M059J (cell line): ENCODE measurements at places on chromosomes 2 and 18. TPM values are rescaled to one million over a fixed set of nuclear protein-coding genes. Genes with fewer than 3 reads are reported as not detected.

REG1A gene
- total RNA-seq: not detected in 2 replicates

DRC1 gene
- total RNA-seq: not detected in 2 replicates

TMEM182 gene
- total RNA-seq: 5.5 and 11.1 TPM in 2 replicates

GRCh38 chr2:1455466-1455865, 42.2 kb downstream of the TPO start:
- DNase-seq: peak; percentile 34

DNA sequence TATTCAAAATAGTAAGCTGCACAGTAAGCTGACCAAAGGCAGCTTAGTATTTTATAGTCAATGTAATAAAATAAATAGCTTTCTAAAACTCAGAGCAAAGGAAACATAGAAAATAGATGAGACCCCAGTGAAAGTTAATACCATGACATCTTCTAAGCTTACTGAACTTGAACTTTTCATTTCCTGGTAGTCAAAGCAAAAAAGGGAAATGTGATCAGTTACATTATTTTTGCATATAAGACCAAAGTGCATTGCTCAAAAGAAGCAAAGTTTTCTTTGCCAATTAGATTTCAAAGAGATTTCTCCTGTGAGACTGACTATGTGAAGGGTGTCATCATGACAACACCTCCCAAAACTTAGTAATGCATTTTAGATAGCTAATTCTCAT, 70.2 kb downstream of the MYO1B start:
- no peak for DNase-seq

DNA sequence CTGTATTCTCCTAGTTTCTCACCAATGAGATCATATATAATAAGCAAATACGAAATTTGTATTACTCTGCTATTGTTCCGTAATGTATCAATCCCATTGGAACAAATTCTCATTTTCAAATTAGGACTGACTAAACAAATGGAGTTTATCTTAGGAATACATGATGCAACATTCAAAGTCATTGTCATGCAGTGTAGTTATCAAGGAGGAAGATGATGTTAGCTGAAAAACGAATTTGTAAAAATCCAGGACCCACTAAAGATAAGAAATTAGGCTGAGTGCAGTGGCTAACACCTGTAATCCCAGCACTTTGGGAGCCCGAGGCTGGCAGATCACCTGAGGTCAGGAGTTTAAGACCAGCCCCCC, 14.9 kb downstream of the SEPTIN2 start:
- DNase-seq: no peak

- DNase-seq: no peak
Measured at GRCh38 chr2:129170570-129170969, 808.9 kb upstream of the RAB6C start.

DNA sequence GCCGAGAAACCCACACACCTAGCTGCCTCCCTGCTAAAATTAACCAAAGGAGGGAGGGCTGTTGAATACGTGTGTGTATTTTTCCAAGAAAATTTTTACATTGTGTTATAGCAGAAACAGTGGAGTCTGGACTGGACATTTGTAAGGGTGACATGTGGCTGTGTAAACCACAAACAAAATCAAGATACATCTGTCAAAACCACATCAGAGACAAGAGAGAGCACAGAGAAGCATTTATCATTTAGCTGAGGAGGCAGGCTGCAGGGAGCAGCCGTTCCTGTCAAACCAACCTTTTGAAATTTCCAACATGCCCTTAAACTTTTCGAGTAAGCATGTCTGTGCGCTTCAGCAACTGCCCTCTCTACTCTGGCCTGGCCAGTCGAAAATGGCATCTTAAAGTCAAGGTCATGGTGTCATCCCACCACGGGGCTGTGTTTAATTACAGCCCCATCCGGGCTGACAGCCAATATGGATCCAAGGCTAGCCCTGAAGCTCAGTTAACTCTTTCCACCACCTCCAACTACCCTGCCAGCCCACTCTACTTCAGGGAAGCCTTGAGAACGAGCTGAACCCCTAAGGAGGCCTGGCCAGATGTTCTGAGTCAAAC, 8.4 kb downstream of the BCL11A start:
- DNase-seq: no peak

- DNase-seq: no peak
Measured at GRCh38 chr18:75003039-75003438, 205.9 kb downstream of the PTGR3 start.

DNA sequence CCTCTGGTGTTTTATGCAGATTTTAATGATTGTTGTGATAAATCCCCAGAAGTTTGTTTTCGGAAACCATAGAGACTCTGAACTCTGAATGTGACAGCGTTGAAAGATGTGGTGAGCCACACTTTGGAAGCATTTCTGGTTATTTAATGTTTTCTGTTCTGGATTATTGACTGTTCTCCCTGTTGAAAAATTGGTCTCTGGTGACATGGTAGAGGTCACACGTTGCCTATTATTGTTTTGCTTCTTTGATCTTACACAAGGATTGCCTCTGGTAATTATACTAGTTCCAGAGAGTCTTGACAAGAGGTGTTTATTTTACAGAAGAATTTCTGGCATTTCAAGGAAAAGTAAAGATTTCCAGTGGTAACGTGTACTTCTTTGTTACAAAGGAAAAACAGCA, 127.1 kb downstream of the GREB1L start:
- DNase-seq: peak; percentile 87

- DNase-seq: no peak
Measured at GRCh38 chr2:227410191-227410590, 22.4 kb upstream of the SCYGR1 start.

DNA sequence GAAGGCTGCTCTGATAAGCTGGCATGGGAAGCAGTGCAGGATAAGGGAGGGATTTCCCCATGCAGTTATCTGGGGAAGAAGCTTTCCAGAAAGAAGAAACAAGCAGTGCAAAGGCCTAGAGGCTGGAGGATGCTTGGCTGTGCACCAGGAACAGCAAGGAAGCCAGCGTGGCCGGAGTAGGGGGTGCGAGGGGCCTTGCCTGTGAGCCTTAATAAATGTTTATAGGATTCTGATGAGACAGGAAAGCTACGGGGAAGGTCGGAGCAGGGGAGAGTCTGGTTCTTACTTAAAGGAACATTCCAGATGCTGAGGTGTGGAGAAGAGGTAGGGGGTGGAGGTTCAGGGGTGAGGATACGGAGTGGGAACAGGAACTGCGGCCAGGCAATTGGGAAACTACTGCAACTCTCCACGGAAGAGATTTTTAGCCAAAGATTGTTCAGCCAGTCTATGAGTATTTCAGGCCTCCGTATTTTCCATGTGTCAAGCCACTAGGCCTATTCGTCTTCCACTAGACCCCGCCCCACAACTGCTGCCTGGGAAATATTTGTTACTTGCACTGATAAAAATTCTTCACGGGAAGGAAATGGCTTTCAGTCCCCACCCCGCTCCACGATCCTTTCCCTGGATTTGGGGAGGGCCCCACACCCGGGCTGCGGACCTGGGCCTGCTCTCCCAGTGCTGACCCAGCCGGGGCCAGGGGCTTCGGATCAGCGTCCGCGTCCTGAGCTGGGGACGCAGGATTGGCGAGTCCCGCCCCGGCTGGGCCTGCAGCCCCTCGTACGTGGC, 516 bp downstream of the EIF2AK2 start:
- peak; percentile 58 for DNase-seq

- DNase-seq: no peak
Measured at GRCh38 chr2:134433979-134434378, 180.1 kb downstream of the MGAT5 start.

DNA sequence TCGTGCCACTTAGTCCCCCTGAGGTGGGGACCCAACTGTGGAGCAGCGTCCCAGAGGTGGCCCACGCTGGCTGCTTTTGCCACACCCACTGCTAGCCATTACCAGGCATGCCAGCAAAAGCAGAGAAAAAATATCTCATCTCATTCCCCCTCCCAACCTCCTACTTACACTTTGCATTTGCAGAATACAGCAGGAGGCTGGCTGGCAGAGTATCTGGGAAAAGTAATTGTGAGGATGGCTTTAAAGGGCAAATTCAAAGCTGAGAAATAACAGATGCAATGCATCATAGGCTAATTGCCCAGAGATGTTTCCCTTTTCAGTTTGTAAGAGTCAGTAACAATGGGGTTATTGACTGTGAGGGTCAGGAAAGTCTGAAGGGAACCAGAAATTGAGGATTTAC, 438.1 kb upstream of the DSEL start:
- no peak for DNase-seq

DNA sequence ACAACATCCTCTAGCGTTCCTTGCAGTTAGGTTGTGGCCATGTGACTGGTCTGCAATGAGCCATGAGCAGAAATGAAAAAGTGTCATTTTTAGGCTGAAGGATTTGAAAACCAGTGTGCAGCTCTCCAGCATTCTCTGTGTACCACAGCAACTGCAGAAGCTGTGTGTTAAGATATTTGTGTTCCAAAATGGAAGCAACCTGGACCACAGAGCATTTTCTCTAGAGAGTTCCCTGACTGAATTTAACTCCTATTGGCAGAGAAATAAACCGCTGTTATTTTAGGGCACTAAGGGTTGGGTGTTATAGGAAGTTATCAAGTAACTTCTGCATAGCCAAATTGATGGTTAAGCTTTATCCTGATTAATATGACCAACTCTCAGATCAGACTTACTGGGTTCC, 257.2 kb upstream of the THUMPD2 start:
- DNase-seq: no peak

- peak; percentile 24 for DNase-seq
Measured at GRCh38 chr2:95525294-95526035, 40.9 kb upstream of the TRIM43B start.

DNA sequence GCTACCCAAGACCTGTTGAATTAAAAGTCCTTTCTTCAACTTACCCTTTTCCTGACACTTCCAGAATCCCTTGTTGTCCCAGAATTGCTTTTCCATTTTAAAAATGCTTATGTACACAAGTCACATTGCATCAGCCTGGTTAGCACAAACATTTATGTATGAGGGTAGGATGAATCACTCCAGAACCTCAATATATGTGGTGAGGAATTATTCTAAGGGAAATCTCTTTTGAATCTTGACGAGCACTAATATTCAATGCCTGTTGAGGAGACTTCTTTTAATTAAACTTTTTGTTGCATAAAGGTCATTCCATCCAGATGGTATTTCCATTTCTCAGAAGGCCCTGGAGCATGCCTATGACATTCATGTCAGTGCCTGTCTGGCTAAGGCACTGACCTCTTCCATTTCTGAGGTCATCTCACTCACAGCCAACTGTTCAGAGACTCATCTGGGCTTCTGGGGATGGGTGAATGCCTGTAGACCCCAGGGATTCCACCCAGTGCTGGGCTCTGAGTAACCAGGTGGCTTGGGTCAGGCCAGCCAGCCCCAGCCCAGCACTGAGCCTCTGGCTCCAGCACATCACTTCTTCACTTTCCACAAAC, 28.2 kb downstream of the ACMSD start:
- DNase-seq: peak; percentile 25

DNA sequence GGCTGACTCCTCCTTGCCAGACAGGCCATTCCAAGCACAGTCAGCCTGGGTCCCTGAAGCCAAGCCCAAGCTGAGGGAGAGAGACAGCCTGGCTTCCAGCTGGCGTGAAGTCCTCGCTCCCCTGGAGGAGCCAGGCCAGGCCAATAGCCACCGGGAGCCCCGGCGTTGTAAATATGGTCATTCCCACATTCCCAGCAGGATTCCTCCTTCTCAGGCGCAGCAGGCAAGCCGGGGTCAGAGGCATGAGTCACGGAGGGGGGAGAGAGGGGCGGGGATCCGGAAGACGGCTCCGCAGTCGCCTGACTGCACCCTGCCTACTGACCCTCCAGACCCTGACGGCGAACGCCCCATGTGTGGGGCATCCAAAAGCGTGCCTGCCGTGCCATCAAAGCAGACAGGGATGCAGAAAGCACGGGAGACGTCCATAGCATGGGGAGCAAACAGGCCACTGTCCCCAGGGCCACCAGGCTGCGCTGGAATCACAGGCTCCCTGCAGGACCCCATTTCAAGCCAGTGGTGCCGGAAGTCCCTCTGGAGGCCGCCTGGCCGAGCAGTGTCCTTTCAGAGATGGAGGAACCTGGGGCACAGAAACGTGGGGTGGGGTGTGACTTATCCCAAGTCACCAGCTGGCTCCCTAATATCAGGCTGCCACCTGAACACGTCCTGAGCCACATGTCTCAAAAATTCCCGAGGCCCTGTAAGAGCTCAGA, 48.2 kb downstream of the TWIST2 start:
- DNase-seq: peak; percentile 58

- DNase-seq: no peak
Measured at GRCh38 chr2:72926811-72927465, 9.6 kb downstream of the EMX1 start.

DNA sequence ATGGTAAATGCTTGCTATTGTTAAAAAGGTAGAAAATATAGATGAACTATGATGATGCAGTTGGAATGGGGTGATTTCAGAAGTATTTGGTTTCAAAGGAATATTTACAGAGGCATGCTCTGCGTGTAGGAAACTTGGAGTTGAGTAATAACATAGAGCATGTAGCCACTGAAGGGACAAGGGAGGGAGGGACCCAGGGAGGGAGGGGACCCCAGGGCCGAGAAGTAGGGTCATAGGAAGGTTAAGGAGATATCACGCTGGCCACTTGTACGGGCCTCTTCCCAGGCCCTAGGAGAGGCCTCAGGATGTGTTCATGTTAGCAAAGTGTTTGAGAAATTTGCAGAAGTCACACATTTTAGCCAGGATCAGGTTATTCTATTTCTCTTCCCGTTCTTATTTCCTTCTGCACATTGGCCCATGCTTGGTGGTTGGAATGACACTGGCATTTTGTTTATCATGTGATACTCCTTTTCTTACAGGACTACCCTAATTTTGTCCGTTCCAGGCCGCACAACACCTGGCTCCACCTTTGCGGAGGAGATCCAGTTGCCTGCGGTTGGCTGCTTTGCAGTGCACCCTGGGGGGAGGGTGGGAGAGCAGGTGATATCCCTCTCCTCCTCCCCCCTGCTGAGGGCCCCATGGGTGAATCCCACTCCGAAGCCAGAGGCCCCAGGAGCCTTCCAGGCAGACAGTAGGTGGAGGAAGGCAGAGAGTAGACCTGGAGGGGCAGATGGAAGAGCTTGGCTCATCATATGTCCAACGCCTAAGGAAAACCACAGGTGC, 16.9 kb upstream of the ACKR3 start:
- DNase-seq: no peak

GRCh38 chr18:70649683-70650082, 360.8 kb downstream of the SOCS6 start:
- DNase-seq: no peak

DNA sequence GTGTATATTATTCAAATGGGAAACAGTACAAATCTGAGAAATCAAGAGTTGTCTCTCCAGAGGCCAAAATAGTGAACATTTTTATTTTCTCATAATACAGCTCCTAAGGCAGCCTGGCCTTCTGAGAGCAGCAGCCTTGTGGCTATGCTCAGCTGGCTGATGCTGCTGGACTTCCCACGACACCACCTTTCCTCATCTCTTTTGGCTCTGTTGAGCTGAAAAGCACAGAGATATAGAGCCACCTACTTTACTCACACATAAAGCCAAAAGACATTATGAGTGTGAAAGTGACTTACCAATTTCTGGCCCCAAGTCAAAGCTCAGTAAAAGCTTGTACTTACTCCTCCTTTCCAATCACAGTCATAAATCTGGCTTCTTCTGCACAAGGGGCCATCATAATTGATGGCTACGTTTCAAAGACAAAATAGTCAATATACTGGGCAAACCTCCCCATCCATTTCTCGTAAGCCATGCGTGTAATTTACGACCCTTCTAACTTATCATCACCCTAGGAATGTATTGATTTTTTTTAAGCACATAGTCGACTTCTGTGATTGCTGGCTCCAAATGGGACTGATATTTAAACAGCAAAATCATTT, 18.6 kb upstream of the REG3A start:
- DNase-seq: no peak
